Hair follicular keratinocyte (primary cell): ENCODE measurements at places on chromosomes 3 and 15. TPM values are rescaled to one million over a fixed set of nuclear protein-coding genes. Genes with fewer than 3 reads are reported as not detected.

The GPR156 gene
- 0.19 TPM in 1 of 2 replicates, not detected in the other for total RNA-seq

The CXCR6 gene
- total RNA-seq: not detected in 2 replicates

The CPA3 gene
- not detected in 2 replicates for total RNA-seq

The SLC12A1 gene
- not detected in 2 replicates for total RNA-seq

The GMNC gene
- total RNA-seq: not detected in 2 replicates

The SLC22A14 gene
- not detected in 2 replicates for total RNA-seq

The RTP4 gene
- 0.47 TPM in 1 of 2 replicates, not detected in the other for total RNA-seq

The RBM15B gene
- 26.6 and 28.3 TPM in 2 replicates for total RNA-seq

The SNX33 gene
- total RNA-seq: 20.1 and 32.2 TPM in 2 replicates

The CPNE9 gene
- not detected in 2 replicates for total RNA-seq

The JAGN1 gene
- total RNA-seq: 37.6 and 63.4 TPM in 2 replicates

The LDHAL6B gene
- total RNA-seq: not detected in 2 replicates

The ADAMTS7 gene
- total RNA-seq: 0.76 and 1.0 TPM in 2 replicates

The TMOD2 gene
- total RNA-seq: 1.4 and 5.8 TPM in 2 replicates

The TRA2B gene
- total RNA-seq: 146 and 157 TPM in 2 replicates

The FAM43A gene
- total RNA-seq: 0.72 and 1.4 TPM in 2 replicates
